ENCODE measurements at places on chromosomes 5 and 9.

DNA sequence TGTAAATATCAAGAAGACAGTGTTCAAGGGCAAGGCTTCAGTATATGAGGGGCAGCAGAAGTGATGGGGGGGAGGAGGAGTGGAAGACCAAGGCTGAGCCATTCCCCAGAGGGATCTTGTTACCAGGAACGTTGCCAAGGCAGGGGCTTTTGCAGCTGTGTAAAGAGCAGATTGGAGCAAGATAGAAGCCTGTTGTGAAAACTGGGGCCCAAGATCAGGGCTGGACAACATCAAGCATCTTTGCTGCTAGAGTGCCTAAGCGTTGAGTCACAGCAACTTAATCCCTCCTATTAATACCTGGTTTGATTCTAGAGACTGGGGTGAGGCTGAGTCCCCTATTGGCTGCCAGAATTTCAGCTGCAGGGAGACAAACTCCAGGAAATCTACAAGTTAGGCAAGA, 18.4 kb upstream of the ERCC6L2 start:
- DNase-seq = no peak

- no peak for DNase-seq
Observed at GRCh38 chr5:178107756-178108310, 5.5 kb upstream of the N4BP3 start.

- no peak for DNase-seq
Observed at GRCh38 chr5:128506643-128507042, 31.4 kb downstream of the FBN2 start.

DNA sequence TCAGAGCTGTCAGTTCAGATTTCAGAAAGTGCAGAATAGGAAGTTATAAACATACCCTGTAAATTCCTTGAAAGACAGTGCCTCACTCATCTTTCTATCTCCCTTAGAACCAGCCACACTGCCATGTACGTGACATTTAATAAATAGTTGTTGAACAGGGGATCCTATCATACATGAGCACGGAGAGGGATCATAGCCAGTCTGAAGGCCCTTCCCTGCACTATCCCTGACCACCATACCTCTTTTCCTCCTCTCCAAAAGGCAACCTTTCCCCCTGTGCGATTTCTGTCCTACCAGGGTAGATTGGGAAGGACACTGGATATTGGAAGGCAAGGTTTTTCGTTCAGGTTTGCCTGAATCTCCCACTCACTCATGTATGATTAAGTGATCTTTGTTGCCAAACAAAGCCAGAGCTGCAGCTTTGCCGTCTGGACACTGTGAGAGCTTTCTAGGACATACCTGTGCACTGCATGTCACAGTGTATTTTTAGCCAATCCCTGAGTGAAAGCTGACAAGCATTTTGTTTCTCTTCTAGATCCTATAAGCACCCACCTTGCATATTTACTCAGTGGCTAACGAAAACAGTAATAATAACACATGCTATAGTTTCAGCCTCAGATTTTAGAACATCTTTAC, 986.5 kb upstream of the WWC1 start:
- DNase-seq = no peak

DNA sequence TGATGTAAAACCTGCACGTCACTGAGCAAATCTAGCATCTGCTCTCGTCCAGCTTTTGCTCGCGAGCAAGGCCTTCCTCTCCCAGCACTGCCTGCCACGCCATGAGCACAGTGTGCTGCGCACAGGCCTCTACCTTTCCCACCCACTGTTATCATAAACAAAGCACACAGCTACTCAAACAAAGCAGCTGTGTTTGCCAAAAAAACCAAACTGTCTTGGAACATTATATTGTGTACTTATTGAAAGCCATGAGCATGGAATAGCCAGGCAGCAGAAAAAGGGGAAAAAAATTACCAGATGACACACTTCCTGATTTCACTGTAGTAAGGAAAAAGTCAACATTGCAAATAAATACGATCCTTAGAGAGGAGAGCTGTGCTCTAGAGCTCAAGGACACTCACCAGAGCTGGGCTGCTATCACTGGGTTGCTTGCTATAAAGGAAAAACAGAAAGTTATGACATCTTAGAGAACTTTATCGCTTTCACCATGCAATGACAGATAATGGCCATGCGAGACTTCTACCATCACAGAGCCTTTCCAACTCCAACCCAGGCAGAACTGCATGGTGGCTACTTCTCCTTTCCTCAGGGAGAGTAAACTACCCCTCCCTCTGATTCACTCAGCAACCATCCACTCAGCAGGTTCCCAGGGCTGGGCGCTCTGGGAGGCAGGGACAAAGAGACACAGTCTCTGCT, 69.6 kb downstream of the EPB41L4B start:
- no peak for DNase-seq

DNA sequence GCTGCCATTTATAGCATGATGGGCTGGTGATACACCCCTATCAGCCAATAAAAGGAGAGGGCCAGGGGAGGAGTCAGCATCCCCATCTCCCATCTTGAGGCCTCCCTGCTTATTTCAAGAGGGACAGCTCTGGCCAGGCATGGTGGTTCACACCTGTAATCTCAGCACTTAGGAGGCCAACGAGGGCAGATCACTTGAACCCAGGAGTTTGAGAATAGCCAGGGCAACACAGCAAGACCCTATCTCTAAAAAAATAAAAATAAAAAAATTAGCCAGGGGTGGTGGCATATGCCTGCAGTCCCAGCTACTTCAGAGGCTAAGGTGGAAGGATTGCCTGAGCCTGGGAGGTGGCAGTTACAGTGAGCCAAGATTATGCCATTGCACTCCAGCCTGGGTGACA, 9.8 kb downstream of the REXO4 start:
- DNase-seq = no peak

- no peak for DNase-seq
Observed at GRCh38 chr5:77957516-77957915, 181.4 kb upstream of the TBCA start.

DNA sequence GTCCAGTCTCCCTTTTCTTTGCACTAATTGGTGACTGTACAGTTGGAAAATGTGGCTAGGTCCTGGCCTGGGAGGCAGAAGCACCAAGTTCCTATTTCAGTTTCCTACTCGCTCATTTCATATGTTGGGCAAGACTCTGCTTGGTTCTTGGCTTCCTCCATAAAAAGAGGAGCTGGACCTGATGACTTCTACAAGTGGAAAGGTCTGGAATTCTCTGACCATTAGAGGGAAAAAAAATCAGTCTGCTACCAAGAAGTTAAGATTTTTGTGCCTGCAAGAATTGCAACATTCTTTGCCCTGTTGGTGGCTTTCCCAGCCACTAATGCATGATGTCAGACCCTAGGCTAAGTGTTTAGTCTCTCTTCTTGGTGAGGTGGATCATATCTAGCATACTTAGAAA, 91.5 kb downstream of the WDR41 start:
- no peak for DNase-seq

DNA sequence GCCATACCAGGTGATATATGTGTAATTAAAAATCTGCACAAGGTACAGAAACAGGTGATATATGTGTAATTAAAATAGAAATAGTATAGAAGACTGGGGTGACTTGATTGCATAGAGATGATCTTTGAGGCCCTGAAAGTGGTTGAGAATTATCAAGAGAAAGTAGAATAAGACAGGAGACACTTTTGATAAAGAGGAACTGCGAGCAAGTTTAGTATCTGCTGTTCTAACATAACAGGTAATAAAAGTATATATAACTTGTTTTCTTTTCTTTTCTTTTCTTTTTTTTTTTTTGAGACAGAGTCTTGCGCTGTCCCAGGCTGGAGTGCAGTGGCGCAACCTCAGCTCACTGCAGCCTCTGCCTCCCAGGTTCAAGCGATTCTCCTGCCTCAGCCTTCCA, 5.4 kb downstream of the SNX2 start:
- no peak for DNase-seq

- no peak for DNase-seq
Observed at GRCh38 chr5:27129926-27130325, 91.5 kb upstream of the CDH9 start.

DNA sequence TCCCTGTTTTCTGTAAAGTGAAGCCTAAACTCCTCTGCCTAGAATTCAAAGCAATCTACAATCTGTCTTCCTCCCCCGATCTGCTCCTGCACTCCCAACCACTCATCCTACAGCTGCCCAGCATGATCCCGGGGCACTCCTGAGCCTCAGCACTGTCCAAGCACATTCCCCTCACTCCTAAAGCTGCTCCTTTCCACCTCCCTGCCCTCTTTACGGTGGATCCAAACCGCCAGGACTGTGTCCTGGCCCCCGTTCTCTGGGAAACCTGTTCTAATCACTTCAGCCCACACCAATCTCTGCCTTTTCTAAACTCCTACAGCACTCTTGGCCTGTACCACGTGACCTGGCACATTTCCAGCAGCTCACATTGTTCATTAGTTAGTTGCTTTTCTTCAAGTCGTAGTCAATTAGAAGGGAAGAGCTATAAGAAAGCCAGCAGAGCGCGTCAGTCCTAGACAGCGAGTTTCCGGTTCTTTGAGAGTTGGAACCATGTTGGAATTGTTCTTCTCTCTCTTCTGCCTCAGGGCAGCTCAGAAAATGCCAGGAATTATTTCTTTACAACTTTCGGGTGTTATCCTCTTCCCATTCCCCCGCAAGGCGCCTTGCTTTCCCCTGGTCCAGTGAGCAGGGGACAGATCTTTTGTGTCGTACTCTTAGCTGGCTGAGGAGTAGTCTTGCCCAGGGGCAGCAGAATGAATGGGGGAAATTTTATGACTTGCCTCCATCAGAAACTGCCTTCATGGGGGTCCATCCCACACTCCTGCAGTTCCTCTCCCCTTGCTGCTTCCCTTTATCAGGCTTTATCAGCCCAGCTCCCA, 60.7 kb downstream of the NRG2 start:
- no peak for DNase-seq

GRCh38 chr5:142667831-142668230, 18.1 kb downstream of the FGF1 start:
- DNase-seq = no peak

- DNase-seq = no peak
Observed at GRCh38 chr5:164098979-164099378, 593.6 kb downstream of the MAT2B start.

GRCh38 chr9:116219686-116220085, 66.1 kb downstream of the PAPPA start:
- no peak for DNase-seq

DNA sequence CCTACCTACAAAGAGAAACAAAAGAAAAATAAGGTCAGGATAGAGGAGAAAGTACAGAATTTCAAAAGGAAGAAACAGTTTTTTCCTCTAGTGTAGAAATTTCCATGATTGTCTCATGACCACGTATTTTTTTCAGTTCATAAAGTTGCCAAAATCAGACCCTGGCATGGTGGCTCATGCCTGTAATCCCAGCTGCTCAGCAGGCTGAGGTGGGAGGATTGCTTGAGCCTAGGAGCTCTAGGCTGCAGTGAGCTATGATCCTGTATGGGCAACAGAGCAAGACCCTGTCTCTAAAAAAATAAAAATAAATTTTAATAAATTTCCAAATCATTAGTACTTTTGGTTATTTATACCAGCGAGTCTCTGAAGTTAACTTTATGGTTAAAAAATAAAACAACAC, 37.8 kb downstream of the CWC27 start:
- no peak for DNase-seq

DNA sequence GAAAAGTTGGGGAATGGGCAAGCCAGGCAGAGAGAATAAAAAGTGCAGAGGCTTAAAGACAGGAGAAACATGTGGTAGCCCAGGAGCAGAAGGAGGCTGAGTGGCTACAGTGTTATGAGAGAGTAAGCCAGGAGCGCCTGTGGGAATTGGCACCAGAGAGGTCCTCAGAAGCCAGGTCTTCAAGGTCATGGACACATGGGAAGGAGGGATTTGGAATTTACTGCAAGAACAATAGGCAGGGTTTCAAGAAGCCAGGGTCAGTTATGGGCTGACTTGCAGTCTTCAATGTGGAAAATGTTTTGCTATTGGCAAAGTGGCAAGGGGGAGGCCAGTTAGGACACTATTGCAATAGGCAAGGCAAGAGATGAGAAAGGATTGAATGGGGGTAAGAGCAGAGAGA, 29.3 kb downstream of the ERAP1 start:
- no peak for DNase-seq

DNA sequence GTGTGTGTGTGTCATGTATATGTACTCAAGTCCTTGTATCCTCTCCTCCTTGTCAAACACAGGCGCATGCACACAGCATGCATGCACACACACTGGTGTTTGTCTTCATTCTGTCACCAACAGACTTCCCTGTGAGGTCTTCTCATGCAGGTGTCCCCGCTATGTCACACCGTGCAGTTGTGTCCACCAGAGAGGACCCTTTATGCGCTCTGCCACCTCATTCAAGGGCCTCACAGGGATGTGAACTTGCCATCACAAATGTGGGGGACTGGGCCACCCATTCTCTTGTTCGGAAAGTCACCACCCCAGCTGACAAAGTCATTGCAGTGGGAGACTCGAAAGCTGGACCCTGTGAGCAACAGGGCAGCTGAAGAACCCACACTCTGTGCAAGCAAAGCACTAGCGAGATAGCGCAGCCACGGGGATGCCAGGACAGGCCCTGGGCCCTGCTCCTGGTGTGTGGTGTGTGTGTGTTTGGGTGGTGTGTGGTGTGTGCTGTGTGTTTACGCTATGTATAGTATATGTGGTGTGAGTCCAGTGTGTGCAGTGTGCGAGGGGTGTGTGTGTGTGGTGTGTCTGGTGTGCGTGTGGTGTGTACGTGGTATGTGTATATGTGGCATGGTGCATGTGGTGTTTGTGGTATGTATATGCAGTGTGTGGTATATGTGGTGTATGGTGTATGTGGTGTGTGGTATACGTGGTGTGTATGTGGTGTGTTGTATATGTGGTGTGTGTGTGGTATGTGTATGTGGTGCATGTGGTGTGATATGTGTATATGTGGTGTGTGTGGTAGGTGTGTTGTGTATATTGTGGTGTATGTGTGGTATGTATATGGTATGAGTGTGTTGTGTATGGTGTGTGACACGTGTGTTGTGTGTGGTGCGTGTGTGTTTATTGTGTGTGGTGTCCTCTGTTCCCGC, 30.9 kb upstream of the NXNL2 start:
- DNase-seq = no peak

DNA sequence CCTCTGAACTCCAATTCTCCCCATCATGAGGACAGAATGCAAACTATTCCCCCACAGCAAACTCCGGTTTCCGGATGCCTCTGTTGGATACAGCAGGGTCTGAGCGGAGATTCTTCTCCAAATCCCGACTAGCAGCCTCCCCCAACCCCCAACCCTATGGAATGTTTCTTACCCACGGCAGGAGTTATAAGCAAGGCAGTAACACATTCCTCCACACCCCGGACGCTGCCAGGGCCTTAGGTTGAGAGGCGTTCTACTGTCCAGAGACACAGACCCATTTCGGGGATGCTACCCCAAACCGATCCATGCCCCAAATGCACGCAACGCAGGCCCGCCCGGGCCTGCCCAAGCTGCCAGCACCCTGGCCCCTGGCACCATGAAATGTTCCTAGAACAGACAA, 85.6 kb upstream of the LMX1B start:
- DNase-seq = no peak

DNA sequence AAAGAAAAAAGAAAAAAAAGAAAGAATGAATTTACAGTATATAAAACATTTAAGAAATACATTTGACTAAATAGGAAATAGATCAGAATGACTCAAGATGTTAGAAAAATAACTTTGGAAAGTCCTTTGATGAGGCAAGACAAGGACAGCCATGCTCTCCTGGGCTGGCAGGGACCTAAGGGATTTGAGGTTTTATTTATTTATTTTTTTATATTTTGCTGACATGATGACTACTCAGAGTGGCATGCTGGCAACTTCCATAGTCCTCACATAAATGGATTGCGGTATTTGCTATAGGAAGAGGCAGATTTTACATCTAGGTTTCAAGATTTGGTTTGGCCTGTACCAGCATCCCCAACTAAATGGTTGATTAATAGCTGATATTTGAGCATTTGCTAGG, 17.7 kb downstream of the SLC28A3 start:
- no peak for DNase-seq

Data from CD8-positive, alpha-beta T cell (primary cell).